ENCODE measurements at places on chromosomes 2 and 18.
A peak's percentile ranks its signal among the peaks of the same experiment; 100 is the strongest.

GRCh38 chr2:30436859-30437435 is 10.1 kb upstream of the LCLAT1 start:
- no peak for DNase-seq

- no peak for DNase-seq
Observed at GRCh38 chr2:127811397-127812321, 688 bp upstream of the WDR33 start.

- no peak for DNase-seq
Observed at GRCh38 chr2:11102466-11102865, 52.8 kb upstream of the SLC66A3 start.

GRCh38 chr18:49399003-49399402 is 61.4 kb downstream of the DYM start:
- DNase-seq: no peak

DNA sequence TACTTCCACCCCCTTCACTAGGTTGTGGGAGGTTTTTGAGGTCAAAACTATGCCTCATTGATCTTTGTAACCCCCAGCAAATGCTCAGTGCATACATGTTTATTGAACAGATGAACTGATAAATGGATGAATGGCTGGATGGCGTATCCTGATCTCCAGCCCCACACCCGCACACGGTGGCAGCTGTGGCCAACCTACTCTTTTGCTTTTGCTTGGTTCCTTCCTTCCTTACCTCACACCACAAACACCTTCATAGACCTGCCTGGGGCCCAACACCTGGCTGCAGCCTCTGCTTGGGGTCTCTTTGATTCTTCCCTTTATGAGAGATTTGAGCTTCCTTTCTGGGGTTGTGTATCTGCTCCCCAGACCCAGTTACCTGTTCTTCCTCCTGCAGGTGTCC is 25.9 kb downstream of the SPP2 start:
- no peak for DNase-seq

- no peak for DNase-seq
Observed at GRCh38 chr18:69759046-69759445, 188.6 kb downstream of the CD226 start.

- DNase-seq: no peak
Observed at GRCh38 chr2:158202161-158202815, 100.6 kb downstream of the UPP2 start.

DNA sequence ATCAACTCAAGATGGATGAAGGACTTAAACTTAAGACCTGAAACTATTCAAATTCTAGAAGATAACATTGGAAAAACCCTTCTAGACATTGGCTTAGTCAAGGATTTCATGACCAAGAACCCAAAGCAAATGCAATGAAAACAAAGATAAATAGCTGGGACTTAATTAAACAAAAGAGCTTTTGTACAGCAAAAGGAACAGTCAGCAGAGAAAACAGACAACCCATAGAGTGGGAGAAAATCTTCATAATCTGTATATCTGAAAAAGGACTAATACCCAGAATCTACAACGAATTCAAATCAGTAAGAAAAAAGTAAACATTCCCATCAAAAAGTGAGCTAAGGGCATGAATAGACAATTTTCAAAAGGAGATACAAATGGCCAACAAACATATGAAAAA is 171.2 kb downstream of the ERBB4 start:
- no peak for DNase-seq

- DNase-seq: no peak
Observed at GRCh38 chr2:63344575-63345284, 243.5 kb downstream of the WDPCP start.

DNA sequence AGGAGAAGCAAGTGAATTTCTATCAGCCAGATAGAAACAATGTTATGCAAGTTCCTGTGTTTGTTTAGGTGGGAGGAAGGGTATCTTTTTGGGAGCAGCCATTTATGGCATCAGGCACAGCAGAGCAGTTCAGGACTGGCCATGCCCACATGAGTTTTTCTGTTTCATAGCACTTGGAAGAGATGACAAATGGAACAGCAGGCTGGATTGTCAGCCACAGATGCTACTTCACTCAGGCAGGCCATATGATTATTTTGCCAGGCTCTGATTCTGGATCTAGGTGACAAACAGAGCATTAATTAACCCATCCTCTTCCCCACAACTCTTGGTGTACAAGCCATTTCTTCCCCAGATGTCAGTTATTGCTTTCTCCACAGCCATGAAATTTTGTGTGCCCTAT is 63.8 kb downstream of the GALNT13 start:
- no peak for DNase-seq

DNA sequence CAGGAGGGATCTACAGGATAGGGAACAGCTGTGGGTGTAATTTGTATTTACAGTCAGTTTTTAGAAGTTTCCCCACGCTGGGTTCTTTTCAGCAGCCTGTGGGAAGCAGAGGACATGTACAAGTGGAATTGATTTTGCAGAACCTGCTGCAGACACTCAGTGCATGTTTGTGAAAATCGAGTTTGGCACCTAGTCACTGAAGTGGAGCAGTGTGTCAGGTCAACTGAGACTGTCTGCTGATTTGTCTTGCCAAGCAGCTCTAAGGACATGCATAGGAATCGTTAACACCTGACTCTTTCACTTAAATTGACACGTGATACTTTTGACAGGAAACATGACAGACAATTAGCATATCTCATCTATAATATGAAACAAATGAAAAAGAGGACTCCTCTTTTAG is 416.6 kb downstream of the TMX3 start:
- DNase-seq: no peak

DNA sequence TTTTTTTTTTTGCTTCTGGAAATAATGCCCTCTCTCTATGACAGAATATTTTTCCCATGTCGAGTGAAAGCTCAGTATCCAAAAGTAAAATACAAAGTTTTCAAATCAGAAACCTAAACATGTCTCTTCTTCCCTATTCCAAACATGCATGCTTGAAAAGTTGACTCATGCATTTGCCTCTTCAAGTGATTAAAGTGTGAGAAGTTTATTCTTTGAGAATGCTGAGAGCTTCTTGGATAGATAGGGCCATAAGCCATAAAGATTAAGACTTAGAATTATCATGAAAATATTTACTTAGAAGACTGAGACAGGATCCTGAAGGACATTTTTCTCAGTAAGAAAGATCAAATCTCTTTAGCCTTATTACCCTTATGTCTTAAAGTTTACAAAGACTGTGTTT is 98.6 kb upstream of the EPB41L5 start:
- no peak for DNase-seq

DNA sequence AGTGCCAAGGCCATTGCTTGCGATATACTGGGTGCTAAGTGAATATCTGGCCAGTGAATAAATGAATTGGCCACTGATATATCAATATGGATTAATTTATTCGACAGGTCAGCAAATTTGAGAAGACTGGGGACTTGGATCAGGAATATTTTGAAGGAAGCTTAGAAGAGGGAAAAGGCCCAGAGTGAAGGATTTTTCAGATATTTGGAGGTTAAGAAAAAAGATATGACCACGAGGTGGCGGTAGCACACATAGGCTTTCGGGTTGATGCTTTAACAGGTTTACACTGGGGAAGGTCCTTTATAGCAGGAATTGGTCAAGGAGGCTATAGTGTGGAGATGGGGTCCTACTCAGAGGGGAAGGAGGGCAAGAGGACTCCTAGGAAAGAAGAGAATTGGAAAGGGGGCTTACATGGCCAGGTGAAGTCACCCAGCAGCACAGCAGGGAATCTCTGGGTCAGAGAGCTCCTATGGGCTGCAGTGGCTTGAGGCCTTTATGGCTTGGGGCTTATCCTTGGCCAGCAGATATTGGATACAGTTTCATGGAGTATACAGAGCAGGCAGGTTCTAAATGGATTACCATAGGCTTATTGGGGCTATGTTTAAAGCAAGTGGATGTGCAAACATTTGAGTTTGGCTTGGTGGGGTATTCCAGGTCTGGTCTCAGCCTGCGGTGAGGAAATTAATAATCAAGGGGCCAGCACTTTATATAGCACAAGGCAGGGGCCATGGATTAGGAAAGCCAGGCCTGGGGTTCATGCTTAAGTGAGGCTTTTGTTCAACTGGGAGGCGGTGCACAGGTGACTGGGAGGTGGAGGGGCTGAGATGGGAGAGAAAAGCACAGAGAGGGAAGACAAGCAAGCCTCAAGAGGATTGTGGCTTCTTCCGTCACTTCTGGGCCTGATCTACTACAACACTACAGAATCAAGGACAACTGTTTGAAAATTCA is 9.7 kb downstream of the IL1RN start:
- DNase-seq: no peak

DNA sequence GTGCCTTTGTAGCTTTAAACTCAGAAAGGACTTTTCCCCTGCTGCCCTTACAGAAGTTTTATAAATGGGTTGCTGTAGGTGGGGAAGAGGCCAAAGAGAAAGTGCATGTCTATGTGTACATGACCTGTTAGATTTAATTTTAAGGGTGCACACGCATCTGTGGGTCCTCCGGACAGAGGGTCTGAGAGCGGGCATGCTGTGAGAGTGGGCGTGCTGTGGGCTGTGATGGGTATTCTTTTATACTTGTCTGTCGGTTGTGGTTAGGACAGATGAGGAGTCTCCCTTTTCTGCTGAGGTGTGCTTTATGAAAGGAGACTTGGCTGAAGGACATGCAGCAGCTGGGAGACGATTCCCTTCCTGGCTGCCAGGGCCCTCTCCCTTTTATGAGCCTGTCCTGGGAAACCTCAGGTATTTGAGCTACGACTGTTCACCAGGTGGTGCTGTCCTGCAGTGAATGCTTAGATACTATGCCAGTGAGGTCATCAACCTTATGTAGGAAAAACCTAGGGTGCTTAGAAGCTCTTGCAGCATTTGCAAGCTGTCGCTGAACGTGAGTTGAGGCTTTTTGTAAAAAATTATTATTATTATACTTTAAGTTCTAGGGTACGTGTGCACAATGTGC is 67.5 kb downstream of the TANC1 start:
- no peak for DNase-seq

- DNase-seq: no peak
Observed at GRCh38 chr18:63578357-63578958, 8.7 kb upstream of the SERPINB13 start.

DNA sequence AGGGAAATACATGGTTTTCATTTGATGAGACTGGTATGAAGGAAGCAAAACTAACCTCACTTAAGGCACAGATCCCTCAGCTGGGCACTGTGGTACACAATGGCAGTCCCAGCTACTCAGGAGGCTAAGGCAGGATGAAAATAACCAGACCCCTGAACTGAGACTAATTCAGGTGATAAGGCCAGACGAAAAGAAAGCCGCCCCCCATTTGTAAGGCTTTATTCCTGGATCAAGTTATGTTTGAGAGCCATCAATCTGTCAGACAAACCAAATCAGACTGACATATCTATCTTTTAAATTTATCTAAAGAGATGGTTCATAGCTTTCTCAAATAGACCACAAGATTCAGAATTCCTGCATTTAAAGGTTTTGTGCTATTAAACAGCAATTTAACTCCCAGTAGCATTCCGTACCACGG is 4.1 kb downstream of the SRSF7 start:
- DNase-seq: no peak

DNA sequence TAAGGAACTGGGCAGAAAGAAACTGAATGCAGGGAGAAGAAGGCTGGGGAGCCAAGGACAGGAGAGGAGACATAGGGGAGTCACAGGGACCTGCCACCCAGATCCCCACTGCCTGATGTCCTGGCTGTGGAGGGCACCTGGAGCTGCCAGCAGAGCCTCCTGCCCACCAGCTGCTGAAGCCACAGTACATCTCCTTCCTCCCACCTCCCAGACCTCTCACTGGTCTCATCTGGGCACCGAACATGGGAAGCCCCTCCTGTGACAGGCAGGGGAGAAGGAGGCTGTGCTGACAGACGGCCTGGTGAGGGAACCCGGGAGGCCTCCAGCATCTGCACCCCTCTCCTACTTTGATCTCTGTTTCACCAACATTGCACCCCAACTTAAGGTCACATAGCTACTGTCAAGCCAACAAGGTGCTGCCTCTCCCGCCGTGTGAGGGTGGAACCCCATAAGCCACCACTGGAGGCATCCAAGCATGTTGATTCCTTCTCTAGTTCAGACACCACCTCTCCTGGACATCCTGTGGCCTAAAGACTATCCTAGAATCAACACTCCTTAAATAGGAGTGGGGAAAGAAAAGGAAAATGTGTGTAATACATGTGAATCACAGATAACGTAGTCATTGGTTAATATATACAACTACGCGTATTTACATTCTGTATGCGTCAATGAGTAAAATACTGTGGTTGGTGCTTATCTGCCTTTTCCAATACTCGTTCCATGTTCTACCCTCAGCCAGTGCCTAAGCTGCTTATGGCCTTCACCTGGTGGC is 3.5 kb upstream of the RNPEPL1 start:
- no peak for DNase-seq

GRCh38 chr2:235170536-235171521 is 219.0 kb downstream of the SH3BP4 start:
- no peak for DNase-seq

DNA sequence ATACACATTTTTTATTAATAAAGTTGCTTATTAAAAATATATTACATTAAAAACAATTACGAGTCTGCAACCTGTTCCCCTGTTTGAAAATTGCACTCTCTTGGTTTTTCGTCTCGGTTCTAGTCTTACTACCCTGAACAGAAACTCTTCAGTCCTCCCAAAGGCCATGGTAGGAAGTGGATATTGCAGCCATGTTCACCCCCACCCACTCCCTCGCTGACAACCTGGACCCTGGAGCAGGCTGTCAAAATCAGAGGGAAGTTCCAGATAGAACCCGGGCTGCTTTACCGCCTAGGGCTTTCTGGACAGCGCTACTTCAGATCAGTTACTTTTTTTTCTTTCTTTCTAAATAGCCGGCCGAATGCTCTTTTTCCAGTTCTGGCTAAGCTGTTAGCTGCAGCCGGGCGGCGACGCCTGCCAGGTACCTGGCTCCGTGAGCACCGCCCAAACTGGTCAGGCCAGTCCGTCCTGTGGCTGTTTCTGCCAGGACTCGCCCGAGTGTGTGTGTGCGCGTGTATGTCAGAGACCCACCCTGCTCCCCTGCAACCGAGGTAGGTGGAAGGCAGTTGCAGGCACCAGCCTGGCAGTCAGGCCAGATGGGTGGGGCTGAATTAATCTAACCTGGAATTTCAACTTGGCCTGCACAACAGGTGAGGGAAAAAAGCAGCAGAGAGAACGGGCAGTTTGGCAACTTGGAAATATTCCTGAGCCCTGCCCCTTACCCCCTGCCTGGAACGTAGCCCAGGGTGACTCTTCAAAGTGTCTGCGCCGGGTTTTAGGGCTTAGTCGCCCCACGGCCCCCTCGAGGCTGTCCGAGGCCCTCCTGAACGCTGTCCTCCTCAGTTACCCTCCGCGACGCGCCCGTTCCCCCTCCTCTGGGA is 1.1 kb upstream of the TET3 start:
- DNase-seq: no peak

- no peak for DNase-seq
Observed at GRCh38 chr2:240086563-240086962, 33.2 kb upstream of the OR6B3 start.

- DNase-seq: no peak
Observed at GRCh38 chr2:73103018-73103542, 9.7 kb downstream of the RAB11FIP5 start.

- DNase-seq: peak; percentile 48
Observed at GRCh38 chr2:65382776-65383357, 49.5 kb downstream of the SPRED2 start.

DNA sequence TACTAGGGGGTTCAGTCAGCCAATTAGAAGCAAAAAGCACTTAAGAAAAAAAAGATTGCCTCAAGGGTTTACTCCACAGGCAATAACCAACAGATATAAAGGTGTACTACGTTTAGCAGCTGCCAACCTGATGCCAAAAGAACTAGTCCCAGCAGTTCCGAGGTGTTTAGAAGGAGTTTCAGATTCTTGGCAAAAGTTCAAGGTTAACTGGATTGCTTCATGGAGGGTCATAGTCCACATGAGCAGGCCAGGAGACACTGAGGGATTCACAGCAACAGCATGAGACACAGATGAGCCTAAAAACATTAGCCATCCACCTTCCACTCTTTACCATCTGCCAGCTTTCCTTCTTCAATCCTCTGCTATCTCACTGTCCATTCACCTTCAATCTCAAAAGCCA is 4.9 kb upstream of the DNAH7 start:
- DNase-seq: no peak
